ENCODE measurements at places on chromosomes 1 and 21.

DNA sequence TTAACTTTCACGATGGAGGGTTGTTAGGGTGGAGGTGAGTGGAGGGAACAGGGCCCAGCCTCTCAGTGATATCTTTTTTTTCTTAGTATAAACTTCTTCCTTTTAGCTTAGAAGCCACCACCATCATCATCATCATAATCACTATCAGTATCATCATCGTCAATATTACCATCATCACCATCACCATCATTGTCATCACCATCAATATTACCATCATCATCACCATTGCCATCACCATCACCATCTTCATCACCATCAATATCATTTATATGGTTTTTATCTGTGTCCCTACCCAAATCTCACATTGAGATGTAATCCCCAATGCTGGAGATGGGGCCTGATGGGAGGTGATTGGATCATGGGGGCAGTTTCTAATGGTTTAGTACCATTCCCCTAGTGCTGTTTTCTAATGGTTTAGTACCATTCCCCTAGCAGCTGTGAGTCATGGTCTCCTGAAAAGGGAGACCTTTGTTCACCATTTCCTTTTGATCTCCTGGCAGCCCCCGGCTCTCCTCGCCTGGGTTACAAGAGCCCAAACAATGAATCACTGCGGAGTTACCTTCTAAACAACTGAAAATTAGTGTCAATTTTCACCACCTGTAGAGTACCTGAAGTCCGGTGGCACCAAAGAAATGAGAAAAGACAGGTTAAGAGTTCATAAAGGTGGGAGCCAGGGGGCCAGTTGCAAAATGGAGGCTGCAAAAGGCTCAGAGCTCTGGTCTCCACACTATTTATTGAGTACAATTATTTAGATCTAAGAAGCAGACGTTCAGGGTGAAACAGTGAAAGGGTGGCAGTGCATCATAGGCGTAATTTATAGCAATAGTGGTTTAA is 3.1 kb upstream of the PLA2G2E start:
- DNase-seq, result no peak

DNA sequence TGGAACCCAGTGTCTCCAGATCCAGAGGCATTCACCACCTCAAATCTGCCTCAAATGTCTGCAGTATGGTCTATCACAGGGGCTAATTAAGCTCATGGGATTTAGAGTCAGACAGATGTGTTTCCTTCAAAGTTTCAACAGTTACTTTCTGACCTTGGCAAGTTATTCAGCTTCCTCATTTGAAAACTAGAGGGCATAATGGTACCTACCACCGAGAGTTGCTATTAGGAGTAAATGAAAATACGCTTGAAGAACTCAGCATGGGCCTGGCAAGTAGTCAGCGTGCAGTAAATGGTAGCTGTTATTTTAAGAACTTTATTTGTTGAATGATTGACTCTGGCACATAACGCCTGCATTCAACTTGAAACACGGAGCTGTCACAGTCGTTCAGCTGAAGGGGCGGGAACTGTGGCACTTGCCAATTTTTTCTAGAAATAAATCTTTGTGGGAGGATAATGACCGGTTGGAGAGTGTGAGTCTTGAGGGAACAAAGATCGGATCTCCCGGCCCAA is 1.2 kb upstream of the CAP1 start:
- peak; percentile 4 for DNase-seq

DNA sequence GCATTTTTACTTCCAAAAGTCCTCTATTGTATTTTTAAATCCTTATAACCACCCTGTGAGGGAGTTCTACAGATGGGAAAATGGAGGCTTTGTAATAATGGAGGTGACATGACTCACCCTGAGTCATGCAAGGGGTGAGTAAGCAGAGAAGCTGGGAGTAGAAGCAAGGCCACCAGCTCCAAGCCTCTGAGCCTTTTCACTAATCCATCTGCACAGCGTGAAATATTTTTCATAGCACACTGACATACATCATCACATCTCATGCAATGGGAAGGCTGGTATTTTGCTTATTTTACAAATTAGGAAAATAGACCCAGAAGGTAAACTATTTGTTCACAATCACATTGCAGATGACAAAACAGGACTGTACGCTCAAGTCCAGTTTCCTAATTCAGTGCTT is 96.9 kb downstream of the KCNH1 start:
- DNase-seq, result no peak

DNA sequence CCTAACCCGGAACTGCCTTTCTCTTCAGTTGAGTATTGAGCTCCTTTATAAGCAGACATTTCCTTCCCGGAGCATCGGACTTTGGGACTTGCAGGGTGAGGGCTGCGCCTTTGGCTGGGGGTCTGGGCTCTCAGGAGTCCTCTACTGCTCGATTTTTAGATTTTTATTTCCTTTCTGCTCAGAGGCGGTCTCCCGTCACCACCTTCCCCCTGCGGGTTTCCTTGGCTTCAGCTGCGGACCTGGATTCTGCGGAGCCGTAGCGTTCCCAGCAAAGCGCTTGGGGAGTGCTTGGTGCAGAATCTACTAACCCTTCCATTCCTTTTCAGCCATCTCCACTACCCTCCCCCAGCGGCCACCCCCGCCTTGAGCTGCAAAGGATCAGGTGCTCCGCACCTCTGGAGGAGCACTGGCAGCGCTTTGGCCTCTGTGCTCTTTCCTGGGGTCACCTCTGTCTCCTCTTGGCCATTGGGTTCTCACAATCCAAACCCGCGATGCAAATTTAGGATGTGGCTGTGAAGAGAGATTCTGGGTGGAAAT is 3.7 kb downstream of the OLIG2 start:
- DNase-seq, result no peak

DNA sequence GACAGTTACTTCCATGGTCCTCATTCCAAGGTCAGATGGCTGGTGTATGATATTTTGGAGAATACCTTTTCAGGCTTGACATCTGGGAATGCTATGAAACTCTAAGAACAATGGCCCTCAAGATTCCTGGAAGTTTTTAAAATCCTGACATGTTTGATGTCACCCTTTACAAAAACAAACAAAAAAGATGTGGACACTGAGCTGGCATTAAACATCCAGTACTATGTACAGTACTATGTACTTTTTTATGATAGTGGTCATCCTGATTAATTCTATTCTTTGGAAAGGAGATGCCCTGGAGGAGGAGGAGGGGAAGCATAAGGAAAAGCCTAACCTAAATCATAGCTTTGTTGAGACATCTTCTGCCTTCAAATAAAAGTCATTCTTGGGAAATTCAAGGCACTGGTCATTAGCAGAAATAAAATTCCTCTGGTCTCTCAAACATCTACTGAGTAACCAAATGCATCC is 235.4 kb downstream of the HMCN1 start:
- DNase-seq, result no peak

DNA sequence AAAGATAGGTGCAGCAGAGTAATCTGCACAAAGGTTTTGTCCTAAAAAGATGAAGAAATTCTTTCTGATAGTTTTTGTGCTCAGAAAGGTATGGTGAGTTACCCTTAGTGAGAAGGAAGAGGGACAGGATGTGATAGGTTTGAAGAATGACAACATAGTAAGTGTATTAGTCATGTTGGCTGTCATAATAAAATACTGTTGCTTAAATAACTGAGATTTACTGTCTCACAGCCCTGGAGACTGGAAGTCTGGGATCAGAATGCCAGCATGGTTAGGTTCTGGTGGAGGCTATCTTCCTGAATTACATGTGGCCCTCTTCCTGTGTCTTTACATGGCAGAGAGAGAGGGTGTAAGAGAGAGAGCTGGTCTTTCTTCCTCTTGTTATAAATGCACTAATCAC is 965.2 kb downstream of the TTLL7 start:
- DNase-seq, result no peak

DNA sequence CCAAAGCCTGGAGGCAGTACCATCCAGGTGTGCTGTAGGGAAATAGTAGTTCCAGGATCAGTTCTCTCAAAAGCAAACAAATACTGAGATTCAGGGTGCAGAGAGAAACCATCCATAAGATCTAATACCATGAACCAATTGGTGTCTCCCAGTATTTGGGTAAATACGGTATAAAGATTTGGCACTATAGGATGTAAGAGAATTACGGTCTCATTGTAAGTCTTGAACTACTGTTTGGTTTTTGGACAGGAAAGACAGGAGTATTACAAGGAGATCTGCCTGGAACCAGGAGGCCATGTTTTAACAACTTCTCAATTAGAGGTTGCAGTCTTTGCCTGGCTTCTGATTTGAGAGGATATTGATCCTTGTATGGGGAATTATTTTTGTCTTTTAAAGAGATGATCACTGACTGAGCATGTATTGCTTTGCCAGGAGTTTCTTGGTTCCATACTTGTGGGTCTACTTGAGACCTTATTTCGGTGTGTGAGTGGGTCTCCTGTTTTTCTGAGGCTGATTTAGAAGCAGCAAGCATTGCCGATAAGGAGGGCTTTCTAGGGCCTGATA is 10.2 kb downstream of the AADACL4 start:
- DNase-seq, result no peak

- no peak for DNase-seq
Measured at GRCh38 chr1:64348270-64348960, 121.5 kb upstream of the CACHD1 start.

All from activated T-helper 1 cell treated with anti-CD3 and anti-CD28 coated beads, Interleukin-2, amount 50 U/mL, for 16 hours (primary cell).